Right atrium auricular region (tissue), 2 donors: ENCODE measurements at places on chromosomes 11 and 22. TPM values are rescaled to one million over a fixed set of nuclear protein-coding genes. Genes with fewer than 3 reads are reported as not detected.

- DNase-seq, result no peak
Measured at GRCh38 chr22:23684561-23685031, 6.2 kb upstream of the RGL4 start.

DNA sequence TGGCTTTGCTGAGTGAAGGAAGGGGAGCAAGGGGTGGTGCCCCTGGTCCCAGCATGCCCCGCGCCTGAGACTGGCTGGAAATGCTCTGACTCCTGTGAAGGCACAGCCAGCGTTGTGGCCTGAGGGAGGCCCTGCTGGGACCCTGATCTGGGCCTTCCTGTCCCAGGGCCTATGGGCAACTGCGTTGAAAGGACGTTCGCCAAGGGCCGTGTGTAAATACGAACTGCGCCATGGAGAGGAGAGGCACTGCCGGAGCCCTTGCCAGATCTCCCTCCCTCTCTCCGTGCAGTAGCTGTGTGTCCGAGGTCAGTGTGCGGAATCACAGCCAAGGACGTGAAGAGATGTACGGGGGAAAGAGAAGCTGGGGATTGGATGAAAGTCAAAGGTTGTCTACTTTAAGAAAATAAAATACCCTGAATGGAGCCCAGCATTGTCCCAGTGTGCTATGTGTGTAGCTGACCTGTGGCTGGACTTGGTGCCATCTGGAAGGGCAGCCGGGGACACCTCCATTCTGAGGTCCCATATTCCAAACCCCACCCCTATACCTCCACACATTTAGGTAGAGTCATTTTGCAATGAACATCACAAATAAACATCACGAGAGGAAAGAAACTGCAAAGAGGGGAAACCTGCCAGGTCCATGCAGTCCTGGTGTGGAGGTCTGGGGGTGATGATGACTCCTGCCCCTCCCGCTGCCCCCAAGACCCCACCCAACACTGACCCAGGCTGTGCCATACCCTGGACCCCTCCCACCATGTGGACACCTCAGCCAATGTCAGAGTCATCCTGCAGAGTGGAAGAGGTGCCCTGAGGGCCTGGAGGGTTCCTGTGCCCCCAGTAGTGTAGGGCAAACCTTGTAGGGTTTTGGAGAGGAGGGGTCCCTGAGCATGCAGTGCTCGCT lies 16.9 kb downstream of the RSPH14 start:
- DNase-seq, result no peak

GRCh38 chr11:12266943-12267342 lies 110.4 kb upstream of the PARVA start:
- DNase-seq, result no peak

GRCh38 chr11:47991266-47991830 lies 11.0 kb downstream of the PTPRJ start:
- no peak for DNase-seq

DNA sequence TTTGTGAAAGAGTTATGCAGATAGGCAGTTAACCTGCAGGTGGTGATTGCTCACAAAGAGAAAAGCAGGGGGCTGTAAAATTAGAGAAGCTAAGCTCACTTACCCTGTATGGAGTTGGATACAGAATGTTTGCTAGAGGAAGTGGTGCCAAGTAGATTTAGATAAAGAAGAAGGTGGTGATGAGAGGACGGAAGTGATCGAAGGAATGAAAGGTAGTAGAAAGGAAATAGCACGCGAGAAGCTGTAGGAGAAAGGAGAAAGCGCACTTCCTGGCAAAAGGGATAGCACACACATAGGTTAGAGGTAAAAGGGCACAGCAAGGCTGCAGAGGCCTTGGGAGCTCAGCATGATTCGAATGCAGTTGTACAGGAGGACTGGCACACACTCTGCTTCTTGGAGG lies 87.3 kb upstream of the CTSC start:
- no peak for DNase-seq

GRCh38 chr22:38383417-38383816 lies 66.2 kb upstream of the CSNK1E start:
- no peak for DNase-seq

- DNase-seq, result no peak
Measured at GRCh38 chr11:14672635-14673034, 29.0 kb downstream of the PDE3B start.

DNA sequence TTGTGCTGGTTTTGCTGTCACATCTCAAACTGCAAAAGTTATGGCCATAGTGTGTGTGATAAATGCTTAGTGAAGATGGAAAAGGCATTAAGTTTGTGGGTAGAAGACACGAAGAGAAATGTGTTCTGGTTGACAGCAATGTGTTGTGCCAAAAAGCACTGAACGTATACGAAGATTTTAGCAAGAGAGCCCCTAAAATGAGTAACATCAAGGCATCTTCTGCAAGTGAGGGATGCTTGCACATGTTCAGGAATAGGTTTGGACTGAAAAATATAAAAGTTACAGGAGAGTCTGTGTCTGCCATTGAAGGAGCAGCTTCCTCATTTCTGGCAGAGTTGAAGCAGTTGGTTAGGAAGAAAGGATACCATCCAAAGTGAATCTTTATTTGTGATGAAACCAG lies 167.1 kb downstream of the ADAMTS15 start:
- no peak for DNase-seq

DNA sequence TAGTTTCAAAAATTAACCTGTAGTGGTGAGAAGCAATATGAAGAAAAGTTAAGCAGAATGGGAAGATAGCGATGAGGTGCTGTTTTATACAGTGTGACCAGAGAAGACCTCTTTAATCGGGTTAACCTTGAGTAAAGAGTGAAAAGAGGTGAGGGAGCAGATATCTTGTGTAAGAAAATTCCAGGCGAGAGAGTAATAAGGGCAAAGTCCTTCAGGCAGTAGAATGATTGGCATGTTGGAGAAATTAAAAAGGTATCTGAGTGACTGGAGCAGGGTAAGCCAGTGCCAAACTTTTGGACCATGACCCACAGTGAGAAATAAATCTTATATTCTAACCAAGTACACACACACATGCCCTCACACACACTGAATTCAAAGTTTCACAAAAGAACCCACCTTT lies 374.7 kb upstream of the LARGE1 start:
- DNase-seq, result no peak

DNA sequence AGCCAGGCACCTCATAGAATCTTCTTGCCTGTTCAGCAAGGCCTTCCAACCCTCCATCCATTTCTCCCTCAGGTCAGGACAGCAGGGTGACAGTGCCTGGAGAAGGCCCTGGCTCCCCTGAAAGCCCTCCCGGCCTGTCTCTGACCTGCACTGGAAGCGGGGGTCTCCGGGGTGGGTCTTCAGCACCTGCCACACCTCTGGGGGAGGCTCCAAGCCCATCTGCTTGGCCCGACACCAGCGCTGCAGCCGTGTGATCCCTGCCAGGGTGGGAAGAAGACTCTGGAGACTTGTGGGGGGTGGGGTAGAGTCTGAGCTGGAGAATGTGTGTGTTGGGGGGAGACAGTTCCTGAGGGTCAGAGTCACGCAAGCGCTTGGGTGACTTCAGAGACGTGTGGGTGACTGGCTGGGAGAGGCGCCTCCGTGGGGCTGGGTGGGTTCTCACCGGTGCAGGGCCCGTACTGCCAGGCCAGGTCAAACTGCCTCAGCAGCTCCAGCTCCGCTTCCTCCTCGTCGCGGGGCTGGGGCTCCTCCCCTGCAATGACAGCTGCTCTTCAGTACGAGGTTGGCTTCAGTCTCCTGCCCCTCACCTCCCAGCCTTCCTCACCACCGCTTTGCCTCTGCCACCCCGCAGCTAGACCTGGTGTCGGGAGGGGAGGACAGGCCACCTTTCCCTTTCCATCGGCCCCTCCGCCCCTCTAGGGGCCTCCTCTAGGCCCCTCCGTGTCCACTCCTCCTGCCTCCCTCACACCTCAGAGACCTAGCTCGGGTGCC lies 615 bp downstream of the POLD4 start:
- DNase-seq, result no peak

DNA sequence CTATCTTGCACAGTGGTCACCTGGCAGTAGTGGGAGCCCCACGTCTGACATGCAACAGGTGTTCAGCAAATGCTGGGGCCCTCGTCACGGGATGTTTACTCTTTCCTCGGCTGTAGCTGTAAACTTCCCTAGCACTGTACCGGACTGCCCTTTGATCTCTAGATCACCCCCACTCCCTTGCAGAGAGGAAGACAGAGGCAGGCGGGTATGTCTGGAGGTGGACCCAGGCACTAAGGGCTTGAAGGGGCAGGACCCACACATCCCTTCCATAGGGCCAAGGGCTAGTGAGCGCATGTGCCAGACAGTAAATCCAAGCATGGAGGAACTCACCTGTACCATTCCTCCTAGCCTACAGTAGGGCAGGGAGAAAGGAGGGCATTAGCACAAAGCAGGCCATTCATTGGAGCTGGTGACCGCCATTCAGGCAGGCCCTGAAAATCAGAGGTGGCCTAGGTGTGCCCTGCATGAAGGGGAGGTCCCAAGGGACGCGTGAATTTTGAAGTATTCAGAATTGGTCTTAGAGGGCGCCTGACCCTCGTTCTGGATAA lies 1.9 kb upstream of the SMTN start:
- no peak for DNase-seq

DNA sequence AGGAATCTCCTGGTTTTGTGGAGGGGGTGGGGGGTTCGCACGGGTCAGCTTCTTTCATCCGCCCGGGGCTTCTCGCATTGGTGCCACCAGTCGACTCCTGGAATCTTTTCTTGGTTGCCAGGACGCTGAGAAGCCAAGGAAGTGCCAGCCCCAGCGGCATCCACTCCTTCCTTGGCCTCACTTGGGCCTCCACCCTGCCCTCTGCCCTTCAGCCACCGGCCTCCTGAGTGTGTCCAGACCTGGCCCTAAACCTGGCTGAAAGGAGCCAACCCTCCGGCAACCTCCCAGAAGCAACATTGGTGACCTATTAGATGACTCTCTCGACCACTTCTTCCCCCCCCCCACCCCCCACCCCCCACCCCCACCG lies 518 bp upstream of the GALNT18 start:
- no peak for DNase-seq

The MMP12 gene
- not detected for total RNA-seq

The OR5D13 gene
- total RNA-seq, result not detected

The PHOX2A gene
- not detected for total RNA-seq

The OR10S1 gene
- not detected for total RNA-seq

The IGLL1 gene
- total RNA-seq, result not detected

The MYOD1 gene
- total RNA-seq, result not detected

The ACTN3 gene
- total RNA-seq, result not detected

The IPO7 gene
- 121 TPM for total RNA-seq
